NCI-H2171 treated with DMSO at 0.1 percent for 48 hours (cell line): ENCODE measurements at places on chromosomes 7 and 10.

GRCh38 chr10:89332123-89332633 is 4.4 kb downstream of the IFIT3 start:
- DNase-seq: no peak

- DNase-seq: no peak
These were observed 4.8 kb downstream of the ADCYAP1R1 start for GRCh38 chr7:31056775-31057346.

DNA sequence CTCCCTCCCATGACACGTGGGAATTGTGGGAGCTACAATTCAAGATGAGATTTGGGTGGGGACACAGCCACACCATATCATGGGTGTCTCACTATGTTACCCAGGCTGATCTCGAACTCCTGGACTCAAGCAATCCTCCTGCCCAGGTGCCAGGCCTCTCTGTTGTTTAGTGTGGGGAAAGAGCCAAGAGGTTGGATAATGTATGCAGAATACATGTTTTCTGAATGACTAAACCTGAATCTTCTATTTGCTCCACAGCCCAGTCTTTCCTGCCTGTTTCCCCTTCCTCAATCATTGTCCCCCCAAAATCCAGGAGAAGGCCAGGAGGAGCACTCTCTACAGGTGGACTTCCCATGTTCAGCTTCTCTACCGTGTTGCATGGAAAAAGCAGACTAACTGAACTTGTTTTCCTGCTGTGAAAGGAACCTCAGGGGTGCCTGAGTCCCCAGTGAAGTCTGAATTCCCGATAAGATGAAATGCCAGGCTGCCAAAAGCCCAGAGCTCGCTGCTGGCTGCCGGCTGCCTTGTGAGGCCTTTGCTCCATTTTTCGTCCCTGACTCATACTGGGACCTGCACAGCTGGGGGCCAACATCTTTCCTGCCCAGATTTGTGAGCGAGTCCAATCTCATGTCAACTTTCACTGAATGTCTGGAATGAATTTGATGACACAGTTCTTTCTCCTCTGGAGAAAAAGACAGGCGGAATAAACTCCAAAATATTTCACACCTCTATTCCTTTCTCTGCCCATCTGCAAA is 588.0 kb downstream of the CALN1 start:
- no peak for DNase-seq

GRCh38 chr10:115918812-115919211 is 354.2 kb downstream of the GFRA1 start:
- DNase-seq: no peak

DNA sequence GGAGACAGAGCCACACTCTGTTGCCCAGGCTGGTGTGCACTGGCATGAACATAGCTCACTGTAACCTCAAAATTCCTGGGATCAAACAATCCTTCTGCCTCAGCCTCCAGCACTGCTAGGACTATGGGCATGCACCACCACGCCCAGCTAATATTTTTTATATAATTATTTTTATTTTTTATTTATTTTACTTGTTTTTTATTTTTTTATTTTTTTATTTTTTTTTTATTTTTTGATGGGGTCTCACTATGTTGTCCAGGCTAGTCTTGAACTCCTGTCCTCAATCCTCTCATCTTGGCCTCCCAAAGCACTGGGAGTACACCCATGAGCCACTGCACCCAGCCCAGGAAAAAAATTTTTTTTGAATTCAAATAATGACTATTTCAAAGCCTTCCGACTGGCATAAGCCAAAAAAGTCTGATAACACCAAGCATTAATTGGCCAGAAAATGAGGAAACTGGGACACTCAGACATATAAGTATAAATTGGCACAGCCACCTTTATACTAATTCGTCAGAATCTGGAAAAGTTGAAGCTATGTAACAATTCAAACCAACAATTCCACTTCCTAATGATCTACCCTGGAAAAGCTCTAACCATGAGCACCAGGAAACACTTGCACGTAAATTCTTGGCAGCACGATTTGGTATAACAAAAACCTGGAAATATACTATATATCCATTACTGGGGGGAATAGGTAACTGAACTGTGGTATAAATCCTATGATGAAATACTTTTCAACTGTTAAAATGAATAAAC is 6.3 kb downstream of the ZC3HAV1 start:
- no peak for DNase-seq

DNA sequence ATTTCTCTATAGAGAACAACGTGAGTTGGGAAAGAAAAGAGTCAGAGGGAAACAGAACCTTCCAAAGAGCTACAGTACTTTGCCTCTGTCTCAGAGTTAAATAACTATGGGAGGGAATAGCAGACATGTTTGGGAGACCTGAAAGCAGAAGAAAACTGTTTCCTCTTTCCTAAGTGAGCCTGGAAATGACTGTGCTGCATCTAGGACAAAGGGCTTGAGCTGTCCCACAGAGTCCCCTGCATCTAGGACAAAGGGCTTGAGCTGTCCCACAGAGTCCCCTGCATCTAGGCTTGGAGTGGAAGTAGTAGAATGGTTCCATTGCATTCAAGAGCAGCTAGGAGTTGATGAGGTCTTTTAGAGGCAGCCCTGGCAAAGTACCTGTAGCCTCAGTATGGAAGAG is 149.7 kb downstream of the DKK1 start:
- no peak for DNase-seq

GRCh38 chr10:36534471-36535002 is 590.9 kb upstream of the ANKRD30A start:
- no peak for DNase-seq

DNA sequence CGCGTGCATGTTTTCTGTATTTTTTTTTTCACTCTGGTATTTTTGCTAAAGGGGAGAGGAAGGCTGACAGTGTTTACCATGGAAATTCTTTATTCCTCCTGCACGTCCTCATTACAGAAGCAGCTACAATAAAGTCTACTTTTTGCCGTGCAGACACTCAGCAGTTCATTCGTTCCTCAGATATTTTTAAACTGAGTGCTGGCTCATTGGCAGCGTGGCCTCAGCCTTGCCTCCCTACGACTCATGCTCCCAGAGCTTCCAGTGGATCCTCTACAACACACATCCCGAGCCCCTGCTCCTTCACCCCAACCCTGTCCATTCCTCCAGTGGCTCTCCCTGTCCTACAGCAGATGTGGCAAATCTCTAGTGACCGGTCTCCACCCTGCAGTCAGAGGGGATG is 239.2 kb upstream of the ZMIZ1 start:
- no peak for DNase-seq

DNA sequence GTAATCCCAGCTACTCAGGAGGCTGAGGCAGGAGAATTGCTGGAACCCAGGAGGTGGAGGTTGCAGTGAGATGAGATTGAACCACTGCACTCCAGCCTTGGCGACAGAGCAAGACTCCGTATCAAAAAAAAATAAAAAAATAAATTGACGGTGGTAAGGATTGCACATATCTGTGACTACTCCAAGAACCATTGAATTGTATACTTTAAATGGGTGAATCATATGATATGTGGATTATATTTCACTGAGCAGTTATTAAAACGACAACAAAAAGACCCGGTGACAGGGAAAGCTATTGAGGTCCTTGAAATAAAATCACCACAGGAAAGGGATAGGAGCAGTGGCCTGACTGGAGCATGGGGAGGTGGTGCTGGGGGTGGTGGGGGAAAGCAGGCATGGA is 31.2 kb upstream of the COMTD1 start:
- no peak for DNase-seq

- no peak for DNase-seq
These were observed 16.6 kb upstream of the WNT8B start for GRCh38 chr10:100446130-100446761.

DNA sequence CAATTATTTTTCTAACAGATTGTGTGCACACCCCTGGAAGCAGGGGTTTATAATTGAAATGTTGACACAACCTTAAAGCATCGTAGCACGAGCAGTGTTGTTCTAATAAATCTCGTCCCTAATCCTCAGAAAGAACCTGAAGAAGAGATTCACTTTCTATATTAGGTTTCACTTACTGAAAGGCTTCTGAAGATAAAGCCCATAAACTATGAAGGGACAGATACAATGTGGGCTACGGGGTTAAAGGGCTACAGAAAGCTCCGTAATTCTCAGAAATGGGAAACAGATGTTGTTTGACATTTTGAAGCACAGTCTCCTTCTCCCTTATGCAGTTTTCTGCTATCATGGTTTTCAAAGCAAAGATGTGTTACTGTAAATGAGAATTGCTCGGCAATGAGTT is 479.6 kb downstream of the GATA3 start:
- DNase-seq: no peak

DNA sequence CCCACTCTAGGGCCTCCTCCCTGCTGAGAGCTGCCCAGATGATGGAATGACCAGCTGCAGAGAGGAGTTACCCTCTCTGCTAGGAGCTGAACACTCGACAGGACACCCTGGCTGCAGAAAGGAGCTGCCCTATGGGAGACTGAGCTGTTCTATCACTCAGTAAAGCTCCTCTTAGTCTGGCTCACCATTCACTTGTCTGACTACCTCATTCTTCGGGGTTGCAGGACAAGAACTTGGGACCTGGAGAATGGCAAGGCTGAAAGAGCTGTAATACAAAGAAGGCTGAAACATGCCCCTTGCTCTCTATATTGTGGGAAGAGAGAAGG is 30.5 kb downstream of the CRTAC1 start:
- no peak for DNase-seq

DNA sequence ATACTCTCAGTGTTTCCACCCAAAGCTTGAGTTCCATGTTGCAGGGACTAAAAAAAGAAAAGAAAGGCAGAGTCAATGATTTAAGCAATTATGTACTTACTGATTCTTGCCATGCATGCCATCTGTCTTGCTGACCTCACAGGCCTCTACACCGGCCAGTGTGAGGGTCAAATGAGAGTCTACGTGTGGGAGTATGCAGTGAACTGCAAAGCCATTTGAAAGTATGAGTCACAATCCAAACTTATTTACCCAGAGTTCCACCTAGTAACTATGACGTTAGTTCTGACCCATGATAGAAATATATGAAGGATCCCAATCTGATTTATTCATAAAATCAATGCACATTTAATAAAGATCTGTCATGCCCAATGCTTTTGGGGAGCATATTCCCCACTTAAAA is 26.5 kb downstream of the PDE1C start:
- no peak for DNase-seq

- peak; percentile 35 for DNase-seq
These were observed 55.2 kb downstream of the GCC1 start for GRCh38 chr7:127530148-127530547.

DNA sequence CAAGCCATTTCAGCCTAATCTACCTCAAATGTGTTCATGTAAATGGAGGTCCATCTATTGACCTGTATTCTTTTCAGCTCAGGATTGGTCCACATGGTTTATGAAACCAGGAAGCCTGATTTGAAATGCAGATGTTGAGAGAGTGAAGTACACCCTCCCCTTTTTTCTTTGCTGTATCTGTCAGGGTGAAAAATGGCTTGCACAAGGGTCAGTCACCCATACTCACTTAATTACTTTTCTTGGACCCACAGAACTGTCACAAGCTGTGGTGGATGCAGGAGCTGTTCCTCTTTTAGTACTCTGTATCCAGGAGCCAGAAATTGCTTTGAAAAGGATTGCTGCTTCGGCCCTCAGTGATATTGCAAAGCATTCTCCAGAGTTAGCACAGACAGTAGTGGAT is 41.2 kb downstream of the SPAG6 start:
- DNase-seq: no peak

DNA sequence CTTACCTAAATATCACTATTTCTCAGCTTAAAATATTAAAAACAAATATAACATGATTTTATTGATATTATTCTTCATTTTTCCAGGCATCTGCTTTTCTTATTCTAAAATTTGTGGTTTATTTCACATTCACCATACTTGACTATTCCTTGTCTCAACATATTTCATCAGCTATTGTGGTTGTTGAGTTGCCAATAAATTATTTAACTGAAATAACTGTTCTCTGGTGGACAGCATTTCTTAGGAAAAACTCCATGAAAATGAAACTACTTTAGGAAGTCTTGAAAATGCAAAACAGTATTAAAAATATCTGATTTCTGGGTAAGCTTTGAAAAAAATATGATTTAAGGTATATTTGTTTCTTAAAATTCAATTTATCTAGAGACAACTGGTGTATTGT is 122.9 kb upstream of the SEMA3A start:
- no peak for DNase-seq

- no peak for DNase-seq
These were observed 103.1 kb downstream of the TMEM26 start for GRCh38 chr10:61350068-61350467.

DNA sequence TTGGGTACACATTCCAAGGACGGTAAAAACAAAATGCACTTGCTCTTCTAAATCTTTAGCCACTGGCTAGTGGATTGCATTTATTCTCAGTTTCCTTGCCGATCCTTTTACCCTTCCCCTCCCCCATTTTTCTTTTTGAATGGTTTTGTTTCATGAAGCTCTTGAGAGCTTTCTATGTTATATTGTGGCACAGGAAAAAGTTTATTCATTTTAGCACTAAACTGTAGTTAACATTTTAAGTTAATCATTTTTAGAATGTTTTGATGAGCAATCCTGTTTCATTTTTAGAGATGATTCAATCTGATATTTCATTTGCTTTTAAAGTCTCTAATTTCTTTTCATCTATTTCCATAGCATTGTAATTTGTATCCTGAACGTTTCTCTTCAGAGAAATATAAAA is 24.0 kb downstream of the ZEB1 start:
- no peak for DNase-seq

DNA sequence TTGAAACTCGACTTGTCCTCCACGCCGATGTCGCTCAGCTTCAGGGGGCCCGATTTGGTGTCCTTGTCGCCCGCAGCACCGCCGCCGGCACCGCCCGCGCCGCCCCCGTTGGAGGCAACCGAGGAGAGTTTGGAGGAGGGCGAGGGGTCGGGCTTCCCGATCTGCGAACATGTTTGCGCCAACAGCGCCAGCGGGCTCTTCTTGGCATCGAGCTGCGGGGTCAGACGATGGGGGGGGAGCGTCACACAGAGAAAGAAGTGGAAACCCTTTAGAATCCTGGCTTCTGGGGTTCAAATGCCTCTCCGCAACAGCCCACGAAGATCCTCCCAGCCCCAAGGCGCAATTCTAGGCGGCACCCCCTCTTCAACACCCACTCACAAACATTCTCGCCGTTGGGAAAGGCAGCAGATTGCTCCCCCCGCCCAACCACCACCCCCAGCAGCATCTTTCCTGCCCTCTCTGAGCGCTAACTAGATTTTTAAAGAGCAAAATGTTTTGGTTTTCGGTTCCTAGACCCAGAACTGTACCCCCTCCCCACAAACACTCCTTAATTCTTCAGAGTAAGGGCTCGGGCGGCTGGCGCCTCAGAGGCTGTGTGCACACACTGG is 1.3 kb downstream of the ZNF503 start:
- DNase-seq: peak; percentile 46

DNA sequence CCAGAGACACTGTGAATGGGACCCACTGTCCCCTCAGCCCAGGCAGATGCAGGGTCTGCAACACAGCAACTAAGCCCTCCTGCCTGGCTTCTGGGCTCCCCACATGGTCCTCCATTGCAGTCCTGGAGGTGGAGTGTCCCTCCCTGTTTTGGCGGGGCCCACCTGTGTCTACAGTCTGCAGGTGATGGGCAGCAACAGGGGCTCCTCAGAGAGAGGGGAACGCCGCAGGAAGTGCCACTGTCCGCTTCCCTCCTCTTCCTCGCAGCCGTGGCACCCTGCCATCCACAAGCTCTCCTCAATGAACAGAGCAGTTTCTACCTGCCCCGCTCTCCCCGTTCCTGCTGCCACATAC is 9.3 kb downstream of the CAMK2G start:
- DNase-seq: no peak

GRCh38 chr7:106720641-106721040 is 59.7 kb upstream of the CCDC71L start:
- no peak for DNase-seq
